ENCODE measurements at places on chromosomes 2 and 18. TPM values are rescaled to one million over a fixed set of nuclear protein-coding genes. Genes with fewer than 3 reads are reported as not detected.

DNAH6 gene
- total RNA-seq: under 0.01 TPM

PRSS56 gene
- not detected for total RNA-seq

DSG4 gene
- not detected for total RNA-seq

LGALSL gene
- 15.0 TPM for total RNA-seq

SH3RF3 gene
- 8.4 TPM for total RNA-seq

ERICH2 gene
- not detected for total RNA-seq

SLC4A5 gene
- total RNA-seq: 0.16 TPM

DSC3 gene
- total RNA-seq: 12.2 TPM

TMEM37 gene
- total RNA-seq: 2.9 TPM

ASXL3 gene
- total RNA-seq: not detected

SLC5A7 gene
- not detected for total RNA-seq

UPP2 gene
- total RNA-seq: not detected
